SK-MEL-5 (cell line): ENCODE measurements at places on chromosomes 7 and 10.
A peak's percentile ranks its signal among the peaks of the same experiment; 100 is the strongest.

DNA sequence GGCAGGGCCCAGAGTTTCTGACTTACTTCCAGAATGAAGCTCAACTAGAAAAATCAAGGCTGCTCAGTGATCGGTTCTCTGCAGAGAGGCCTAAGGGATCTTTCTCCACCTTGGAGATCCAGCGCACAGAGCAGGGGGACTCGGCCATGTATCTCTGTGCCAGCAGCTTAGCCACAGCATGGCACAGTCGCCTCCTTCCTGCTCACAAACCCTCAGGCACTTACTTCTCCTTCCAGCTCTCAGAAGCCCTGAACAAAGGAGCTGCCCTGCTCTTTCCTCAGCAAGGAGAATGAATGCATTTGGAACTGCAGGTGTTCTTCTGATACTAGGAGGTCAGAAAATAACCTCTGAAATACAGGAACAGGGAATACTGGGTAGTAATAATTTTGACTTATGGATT lies 219.7 kb upstream of the PRSS1 start:
- no peak for DNase-seq

- DNase-seq = peak; percentile 72
Measured at GRCh38 chr10:12710594-12711349, 290.7 kb downstream of the CCDC3 start.

GRCh38 chr10:44125879-44126278 lies 259.0 kb downstream of the CXCL12 start:
- no peak for DNase-seq

DNA sequence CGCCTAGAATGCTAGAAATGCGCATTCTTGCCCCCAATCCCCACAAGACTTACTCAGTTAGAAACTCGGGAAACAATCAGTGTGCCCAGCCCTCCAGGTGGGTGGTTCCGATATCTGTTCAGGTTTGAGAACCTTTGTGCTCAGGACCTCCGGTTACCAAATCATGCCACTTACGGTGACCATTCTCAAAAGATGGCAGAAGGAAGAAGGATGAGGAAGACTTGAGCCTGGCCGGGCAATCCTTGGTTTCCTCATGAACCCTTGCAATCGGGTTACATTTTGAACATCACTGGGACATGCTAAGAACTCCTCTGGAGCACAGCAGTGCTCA lies 52.1 kb downstream of the RBM17 start:
- no peak for DNase-seq

DNA sequence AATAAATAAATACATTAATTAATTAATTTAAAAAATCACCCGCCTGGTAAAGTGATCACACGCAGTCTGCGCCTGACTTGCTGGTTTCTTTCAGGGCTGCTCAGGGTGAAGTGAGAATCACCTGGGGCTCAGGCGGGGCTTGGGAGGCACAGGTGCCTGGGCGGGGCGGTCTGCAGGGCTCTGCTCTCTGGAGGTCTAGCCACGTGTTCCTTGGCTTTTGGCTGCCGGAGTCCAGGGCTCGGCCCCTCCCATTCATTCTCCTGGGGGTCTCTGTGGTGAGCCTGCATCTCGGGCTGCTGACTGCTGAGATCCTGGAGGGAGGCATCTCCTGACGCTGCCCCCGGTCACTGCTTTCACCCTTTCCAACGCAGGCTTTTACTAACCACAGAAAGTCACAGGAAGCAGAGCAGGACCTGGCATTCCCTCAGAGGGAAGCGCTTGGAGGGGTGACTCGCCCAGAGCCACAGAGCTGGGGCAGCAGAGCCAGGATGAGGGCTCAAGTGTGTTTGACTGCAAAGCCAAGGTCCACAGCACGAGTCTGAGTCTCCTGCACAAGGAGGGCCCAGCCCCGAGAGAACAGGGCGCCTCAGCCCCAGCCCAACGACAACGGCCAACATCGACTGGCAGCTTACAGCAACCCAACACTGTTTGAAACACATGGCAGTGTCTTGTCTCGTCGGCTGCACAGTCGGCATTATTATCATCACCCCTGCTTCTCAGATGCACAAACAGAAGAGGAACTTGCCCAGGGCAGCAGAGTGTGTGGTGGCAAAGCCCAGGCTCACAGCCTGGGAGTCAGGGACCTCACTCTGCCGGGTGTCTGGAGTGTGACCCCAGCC lies 22.4 kb upstream of the MNX1 start:
- no peak for DNase-seq

- DNase-seq = no peak
Measured at GRCh38 chr10:34758447-34758996, 56.6 kb downstream of the PARD3 start.

GRCh38 chr10:124605856-124606812 lies 138.0 kb downstream of the FAM53B start:
- DNase-seq = no peak

GRCh38 chr7:43869867-43870240 lies 537 bp upstream of the MRPS24 start:
- DNase-seq = peak; percentile 49

- DNase-seq = no peak
Measured at GRCh38 chr7:149071182-149071635, 19.3 kb downstream of the ZNF786 start.

DNA sequence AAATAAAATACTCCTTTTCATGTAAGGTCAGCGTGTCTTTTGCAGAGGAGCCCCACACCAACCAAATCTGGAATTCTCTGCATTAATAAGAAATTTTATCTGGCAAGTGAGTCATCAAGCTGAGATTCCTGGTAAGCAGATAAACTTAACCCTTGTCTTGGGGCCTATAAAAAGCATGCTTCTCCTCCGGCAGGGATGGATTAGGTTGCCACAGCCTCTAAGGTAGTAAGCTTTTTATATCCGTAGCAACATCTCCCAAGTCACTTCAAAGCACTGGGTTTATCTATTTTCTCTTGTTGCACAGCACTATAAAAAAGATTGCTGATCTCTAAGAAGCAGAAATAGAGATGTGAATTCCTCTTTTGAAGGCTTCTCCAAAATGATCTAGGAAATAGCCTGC lies 202.8 kb upstream of the NOBOX start:
- DNase-seq = no peak
